NCI-H2171 treated with DMSO at 0.1 percent for 48 hours (cell line): ENCODE measurements at places on chromosomes 6 and 20.

- DNase-seq = no peak
These were observed 81.8 kb downstream of the PHACTR1 start for GRCh38 chr6:12798326-12798725.

DNA sequence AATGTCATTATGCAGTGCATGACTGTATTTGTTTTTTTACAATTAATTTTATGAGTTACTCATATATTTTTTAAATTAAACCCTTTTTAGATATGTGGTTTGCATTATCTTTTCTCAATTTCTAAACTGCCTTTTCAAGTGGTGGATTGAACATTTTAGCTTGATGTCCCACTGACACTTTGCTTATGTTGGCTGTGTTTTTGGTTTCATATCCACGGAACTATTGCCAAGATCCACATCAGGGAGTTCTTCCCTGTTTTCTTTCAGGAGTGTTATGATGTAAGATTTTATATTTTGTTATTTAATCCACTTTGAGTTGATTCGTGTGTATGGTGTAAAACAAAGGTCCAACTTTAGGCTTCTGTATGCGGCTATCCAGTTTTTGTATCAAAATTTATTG is 1144.9 kb upstream of the EYS start:
- no peak for DNase-seq

GRCh38 chr6:33996120-33996475 is 149.8 kb downstream of the GRM4 start:
- no peak for DNase-seq

GRCh38 chr6:47567586-47567985 is 90.0 kb downstream of the CD2AP start:
- no peak for DNase-seq

DNA sequence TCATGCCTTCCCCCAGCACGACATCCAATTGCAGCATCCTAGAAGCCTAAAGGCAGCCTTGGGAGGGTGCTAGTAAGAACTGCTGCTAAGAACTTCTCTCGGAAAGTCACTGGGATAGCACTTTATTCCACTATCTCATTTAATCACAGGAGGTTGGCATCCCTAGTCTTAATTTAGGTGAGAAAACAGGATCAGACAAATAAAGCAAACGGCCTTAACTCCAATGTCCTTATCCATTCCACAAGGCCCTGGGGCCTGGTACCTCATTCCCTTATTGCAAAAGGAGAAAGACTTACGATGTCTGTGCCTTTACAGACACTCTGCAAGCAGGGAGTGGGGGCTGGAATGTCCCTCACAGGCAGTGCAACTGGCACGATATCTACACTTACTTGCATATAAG is 60.7 kb downstream of the BFSP1 start:
- DNase-seq = no peak

- DNase-seq = no peak
These were observed 135.7 kb downstream of the ATXN1 start for GRCh38 chr6:16625291-16626265.
